ENCODE measurements at places on chromosomes 1 and 21.

- no peak for DNase-seq
Observed at GRCh38 chr21:34987501-34988072, 61.5 kb downstream of the RUNX1 start.

DNA sequence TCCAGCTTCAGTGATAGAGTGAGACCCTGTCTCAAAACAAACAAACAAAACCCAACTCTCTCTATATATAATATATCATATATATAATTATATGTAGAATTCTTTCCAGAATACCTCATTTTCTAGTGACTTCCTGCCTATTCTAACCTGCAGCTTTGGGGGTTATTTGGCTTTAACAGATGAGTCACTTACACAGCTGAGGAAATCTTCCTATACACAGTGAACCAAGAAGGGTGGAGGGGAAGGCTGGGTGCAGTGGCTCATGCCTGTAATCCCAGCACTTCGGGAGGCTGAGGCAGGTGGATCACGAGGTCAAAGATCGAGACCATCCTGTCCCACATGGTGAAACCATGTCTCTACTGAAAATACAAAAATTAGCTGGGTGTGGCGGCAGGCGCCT, 9.2 kb downstream of the RAB29 start:
- no peak for DNase-seq

DNA sequence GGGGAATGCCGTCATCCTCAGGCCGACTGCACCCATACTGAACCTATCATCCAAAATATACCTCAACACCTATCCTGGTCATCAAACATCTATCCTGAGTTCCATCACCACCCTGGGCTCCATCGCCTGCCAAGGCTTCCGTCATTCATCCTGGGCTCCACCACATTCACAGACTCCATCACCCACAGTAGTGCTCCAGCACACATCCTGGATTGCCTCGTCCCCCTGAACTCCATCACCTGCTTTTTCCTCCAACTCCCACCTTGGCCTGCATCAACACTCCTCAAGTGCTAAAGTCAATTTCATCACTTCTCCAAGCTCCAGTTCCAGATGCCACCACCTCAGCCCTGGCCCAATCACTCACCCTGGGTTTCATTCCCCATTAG, 7.8 kb downstream of the MAP3K6 start:
- DNase-seq, result no peak

DNA sequence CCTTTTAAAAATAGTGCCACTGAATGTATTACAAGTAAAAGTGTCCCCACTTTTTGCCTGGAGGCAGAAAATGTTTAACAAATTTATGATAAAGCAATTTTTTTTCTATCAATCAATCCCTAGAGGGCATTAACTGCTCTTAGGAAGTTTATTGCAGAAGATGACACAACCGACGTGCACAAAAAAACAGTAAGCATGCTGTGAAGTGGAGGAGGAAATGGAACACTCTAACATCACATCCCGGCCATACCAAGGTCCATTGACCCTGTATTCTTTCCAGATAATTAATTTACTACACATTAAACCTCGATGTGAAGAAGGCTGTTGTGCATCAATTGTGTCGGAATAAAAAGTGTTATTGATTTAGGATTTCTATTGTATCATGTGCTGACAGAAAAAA, 264.9 kb upstream of the NR5A2 start:
- DNase-seq, result no peak

GRCh38 chr21:33268737-33269441, 2.7 kb downstream of the IL10RB start:
- DNase-seq, result peak; percentile 97

GRCh38 chr1:214678386-214678785, 75.4 kb downstream of the CENPF start:
- DNase-seq, result no peak

- DNase-seq, result no peak
Observed at GRCh38 chr1:170720661-170721060, 56.7 kb downstream of the PRRX1 start.

- DNase-seq, result no peak
Observed at GRCh38 chr1:93669369-93669768, 12.3 kb downstream of the BCAR3 start.

- DNase-seq, result no peak
Observed at GRCh38 chr1:162279136-162279498, 97.5 kb downstream of the SPATA46 start.

DNA sequence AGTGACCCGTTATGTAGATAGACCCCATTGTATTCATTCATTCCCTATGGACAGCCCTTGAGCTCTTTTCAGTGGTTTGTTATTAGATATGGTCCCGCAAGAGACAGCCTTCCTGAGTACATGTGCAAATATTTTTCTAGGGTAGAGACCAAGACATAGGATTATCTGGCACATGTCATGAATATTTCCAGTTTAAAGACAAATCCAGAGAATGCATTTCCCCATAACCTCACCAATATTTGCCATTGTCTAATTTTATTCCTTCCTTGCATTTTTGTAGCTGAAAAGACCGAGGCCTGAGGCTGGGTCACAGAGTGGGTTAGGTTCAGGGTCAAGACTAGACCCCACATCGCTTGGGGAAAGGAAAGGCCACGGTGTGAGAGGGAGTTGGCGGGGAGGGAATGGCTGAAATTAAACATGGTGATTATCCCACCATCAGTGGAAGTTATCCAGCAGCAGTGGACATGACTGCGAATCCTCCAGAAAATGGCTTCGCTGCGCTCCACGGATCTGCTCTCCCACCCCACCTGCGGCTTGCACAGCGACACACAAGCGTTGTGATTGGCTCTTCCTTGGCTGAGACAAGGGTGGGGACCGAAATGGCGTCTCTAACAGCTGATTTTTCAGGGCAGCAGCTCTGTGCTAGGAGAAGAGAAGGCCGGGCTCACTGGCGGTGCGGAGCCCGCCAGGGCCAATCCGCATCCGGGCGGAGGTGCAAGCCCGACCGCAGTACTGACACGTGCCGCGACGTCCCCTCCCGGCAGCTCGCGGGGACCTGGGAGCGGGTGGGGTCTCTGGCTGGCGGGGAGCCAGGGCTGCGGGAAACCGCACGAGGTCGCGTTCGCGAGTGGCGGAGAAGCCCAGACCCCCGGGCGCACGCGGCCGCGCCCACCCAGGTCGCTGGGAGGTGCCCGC, 16.1 kb upstream of the STMN1 start:
- DNase-seq, result peak; percentile 36

GRCh38 chr1:156768610-156769295, 1.4 kb downstream of the PRCC start:
- no peak for DNase-seq

GRCh38 chr1:93344886-93345632, 648 bp upstream of the DR1 start:
- DNase-seq, result no peak

GRCh38 chr1:112614460-112615065, 4.4 kb downstream of the ST7L start:
- DNase-seq, result no peak

GRCh38 chr1:152972196-152972886, 1.9 kb downstream of the SPRR4 start:
- no peak for DNase-seq

DNA sequence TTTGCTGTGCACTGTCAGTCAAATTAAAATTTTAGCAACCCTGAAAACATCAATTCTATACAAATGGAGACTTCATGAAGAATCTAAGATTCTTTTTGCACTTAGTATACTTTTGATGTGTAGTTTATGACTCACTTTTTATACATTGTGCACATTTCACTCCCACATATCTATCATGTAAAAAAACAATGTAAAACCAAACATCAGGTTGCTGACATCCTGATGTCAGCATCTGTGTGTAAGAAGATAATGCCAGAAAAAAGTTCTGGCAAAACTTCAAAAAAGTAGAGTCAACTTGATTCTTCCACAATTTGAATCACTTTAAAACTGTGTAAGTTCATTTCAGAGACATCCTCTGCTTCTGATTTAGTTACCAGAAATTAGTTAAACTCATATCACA, 115.7 kb downstream of the CENPF start:
- no peak for DNase-seq

DNA sequence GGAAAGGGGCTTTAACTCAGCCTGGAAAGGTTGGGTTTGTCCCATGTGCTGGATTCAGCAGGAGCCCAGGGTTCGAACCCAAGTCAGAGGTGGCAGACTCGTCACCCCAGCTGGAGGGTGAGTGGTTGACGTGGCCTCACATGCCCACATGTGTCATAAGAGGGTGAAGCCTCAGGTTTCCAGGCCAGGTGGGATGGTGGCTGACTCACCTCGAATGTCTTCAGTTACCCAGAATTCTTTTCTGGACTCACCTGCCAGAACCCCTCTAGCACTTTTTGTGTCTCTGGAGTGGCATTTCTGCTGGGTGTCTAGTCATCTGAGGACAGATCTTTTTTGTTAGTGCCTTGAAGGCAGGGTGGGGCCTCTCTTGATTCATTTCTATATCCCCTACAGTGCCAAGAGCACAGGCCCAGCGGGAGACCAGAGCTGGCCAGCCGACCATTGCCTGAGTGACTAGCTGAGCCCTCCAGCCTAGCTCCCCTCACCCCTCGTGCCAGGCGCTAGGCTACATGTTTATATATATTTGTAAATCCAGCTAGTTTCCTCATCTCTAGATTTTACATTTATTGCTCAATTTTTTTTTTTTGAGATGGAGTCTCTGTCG, 28.1 kb downstream of the IL6R start:
- DNase-seq, result no peak

DNA sequence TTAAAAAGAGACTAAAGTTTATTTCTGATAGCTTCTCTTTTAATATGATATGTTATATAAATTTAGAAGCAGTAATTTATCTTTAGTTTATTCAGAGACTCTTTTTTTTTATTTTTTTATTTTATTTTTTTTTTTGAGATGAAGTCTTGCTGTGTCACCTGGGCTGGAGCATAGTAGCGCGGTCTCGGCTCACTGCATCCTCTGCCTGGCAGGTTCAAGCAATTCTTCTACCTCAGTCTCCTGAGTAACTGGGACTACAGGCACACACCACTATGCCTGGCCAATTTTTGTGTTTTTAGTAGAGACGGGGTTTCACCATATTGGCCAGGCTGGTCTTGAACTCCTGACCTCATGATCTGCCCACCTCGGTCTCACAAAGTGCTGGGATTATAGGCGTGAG, 89.6 kb downstream of the DISP1 start:
- no peak for DNase-seq

GRCh38 chr1:187763976-187764375, 935.2 kb downstream of the PLA2G4A start:
- no peak for DNase-seq

- no peak for DNase-seq
Observed at GRCh38 chr1:218401441-218401997, 56.4 kb downstream of the TGFB2 start.

DNA sequence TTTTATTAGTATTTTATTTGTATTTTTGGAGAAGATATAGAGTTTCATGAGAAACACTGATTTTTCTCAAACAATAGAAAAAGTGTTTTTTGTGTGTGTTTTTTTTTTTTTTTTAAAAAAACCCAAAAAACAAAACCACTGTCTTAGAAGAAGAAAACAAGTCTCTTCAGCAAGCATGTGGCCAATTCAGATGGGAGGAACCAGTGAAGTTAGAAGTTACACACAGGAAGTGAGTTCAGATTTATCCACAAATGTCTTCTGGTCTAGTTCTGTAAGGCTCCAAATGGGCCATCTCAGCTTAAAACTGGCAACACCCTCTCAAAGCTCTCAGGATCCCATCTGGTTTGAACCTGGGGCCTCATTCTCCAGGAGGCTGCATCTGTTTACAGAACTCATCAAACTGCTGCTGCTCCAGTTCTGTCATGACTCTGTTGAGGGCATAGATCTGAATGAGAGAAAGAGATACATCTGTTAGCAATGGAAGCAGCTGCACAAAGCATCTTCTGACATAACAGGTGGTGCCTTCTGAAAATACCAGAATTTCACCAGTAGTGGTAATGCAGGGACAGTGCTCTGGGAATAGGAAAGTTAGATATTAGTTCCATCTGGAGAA, 9.8 kb upstream of the ERMAP start:
- no peak for DNase-seq

- peak; percentile 55 for DNase-seq
Observed at GRCh38 chr1:32332290-32333079, 3.5 kb downstream of the MARCKSL1 start.

DNA sequence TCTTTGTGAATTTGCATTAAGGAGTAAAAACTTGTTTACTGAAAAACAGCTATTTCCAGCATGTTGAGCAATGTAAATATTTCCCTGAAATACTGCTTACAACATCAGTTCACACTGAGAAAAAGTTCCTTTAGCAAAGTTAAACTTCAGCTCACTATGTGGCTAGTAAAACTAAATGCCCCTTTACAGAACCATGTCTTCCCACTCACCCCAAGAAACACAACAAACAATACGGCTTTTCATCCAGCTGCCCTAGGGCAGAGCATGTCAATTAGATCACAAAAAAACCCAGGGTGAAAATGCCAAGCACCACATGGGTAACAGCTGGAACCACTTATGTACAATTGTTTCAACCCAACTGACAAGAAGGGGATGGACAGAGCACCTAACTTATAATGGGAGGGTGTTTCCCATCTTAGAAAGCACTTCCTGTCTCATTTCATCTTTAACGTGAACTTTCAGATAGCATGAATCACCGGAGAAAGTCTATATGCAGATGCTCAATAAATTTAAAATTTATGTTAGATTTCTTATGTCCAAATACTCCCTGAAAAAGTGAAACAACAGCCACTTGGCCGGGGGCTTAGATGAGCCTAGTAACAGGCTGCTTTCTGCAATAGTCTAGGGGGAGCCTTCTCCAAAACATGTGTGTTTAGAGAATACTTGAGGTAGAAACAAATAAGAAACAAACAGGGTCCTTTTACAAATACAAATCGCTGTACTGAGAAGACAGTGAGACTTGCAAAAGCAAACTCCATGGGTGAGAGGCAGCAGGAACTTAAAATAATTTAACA, 6.6 kb downstream of the NID1 start:
- DNase-seq, result no peak

GRCh38 chr21:31351438-31351837, 7.4 kb upstream of the TIAM1 start:
- no peak for DNase-seq

DNA sequence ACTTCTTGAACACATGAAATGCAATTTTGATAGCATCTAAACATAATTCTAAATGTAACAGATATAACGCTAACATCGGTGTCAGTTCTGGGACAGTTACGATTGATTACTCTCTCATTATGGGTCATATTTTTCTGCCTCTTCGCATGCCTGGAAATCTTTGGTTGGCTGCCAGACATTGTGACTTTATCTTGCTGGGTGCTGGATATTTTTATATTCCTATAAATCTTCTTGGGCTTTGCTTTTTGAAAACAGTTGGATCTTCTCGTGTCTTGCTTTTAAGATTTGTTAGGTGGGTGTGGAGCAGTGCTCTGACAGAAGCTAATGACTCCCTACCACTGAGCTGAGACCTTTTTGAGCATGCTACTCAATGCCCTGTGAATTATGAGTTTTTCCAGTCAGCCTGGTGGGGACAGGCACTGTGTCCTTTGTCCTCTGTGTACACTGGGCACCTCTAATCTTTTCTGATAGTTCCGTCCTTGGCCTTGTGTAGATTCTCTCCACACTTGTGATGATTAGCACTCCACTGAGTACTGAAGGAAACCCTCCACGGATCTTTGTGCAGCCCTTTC, 28.0 kb upstream of the EDARADD start:
- DNase-seq, result no peak
